Activated naive CD8-positive, alpha-beta T cell treated with anti-CD3 and anti-CD28 coated beads, Interleukin-2, amount 50 U/mL, for 24 hours (primary cell): ENCODE measurements at places on chromosomes 2 and 18.

DNA sequence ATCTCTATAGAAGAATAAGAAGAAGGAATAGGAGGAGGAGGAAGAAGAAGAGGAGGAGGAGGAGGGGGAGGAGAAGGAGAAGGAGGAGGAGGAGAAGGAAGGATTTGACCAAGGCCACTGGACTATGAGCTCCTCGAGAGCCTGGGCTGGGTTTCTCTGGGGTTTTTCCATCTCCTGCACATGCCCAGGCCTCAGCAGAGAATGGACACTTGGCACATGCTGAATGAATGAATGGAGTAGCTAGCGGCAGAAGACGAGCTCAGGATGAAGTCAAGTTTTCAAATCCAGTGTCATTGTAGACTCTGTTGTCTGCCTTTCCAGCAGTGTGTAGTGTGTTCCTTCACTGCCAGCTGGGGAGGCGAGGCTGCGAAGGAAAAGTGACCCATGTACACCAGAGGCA is 2.2 kb downstream of the MYO7B start:
- no peak for DNase-seq

DNA sequence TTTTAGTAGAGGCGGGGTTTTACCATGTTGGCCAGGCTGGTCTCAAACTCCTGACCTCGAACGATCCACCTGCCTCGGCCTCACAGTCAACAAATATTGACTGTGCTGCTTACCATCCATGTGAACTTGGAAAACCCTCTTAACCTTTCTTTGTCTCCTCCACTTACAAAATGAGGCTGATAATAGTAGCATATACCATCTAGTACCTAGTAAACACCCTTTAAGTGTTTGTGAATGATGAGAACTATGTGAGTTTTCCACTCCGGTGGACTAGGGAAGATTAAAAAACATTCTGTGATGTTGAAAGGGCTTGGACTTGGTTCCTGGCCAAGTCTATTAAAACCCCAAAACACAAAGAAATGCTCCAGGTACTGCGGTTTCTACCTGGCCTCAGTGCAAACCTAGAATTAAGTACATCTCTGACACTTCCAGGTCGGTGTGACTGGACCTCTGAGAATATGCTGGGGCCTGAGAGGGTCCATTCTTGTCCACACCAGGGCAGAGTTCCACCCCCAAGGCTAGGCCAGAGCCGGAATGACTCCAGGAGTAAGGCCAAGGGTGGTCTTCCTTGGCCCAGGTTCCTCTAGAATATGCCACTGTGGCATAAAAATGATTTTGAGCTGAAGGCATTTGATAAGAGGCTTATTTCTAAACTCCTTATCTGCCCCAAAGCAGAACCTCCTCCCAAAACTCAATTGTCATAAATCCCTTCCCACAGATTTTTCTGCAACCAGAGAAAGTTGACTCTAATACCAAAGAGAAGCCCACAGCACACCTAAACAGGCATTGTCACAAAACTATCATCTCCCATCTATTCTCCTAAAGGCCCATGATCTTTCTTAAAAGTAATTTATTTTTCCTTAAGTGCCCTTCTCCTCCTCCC is 217.5 kb downstream of the TGIF1 start:
- no peak for DNase-seq

GRCh38 chr18:48090702-48091101 is 160.2 kb upstream of the SMAD2 start:
- DNase-seq, result no peak

- no peak for DNase-seq
These were observed 3.3 kb downstream of the TTLL4 start for GRCh38 chr2:218713922-218714321.

DNA sequence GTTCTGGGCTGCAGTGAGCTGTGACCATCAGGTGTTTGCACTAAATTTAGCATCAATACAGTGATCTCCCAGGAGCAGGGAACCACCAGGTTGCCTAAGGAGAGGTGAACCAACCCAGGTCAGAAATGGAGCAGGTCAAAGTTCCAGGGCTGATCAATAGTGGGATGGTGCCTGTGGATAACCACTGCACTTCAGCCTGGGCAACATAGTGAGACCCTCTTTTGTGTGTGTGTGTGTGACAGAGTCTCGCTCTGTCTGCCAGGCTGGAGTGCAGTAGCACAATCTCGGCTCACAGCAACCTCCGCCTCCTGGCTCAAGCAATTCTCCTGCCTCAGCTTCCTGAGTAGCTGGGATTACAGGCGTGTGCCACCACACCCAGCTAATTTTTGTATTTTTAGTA is 163.7 kb upstream of the SERTAD2 start:
- DNase-seq, result no peak

- DNase-seq, result no peak
These were observed 767.0 kb downstream of the PLCL1 start for GRCh38 chr2:198571393-198571792.
